ENCODE measurements at places on chromosomes 3 and 15.

DNA sequence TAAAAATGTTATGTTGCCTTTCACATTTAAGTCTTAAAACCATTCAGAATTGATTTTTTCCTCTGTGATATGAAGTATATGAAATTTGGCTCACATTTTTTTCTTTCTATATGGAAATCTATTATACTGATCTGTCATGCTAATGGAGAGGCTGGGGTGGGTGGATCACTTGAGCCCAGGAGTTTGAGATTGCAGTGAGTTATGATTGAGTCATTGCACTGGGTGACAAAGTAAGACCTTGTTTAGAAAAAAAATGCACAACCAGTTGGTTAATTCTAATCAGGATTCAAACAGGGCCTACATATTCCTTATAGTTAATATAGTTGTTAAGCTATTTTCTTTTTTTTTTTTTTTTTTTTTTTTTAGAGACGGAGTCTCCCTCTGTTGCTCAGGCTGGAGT lies 230.5 kb downstream of the MFSD1 start:
- no peak for DNase-seq

DNA sequence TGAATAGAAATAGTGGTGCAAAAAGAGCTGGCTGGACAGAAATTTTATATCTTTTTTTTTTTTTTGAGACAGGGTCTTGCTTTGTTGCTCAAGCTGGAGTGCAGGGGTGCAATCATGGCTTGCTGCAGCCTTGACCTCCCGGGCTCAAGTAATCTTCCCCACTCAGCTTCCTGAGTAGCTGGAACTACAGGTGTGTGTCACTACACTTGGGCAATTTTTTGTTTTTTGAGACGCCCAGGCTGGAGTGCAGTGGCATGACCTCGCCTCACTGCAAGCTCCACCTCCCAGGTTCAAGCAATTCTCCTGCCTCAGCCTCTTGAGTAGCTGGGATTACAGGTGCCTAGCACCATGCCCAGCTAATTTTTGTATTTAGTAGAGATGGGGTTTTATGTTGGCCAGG lies 22.4 kb downstream of the CHRNA3 start:
- no peak for DNase-seq

DNA sequence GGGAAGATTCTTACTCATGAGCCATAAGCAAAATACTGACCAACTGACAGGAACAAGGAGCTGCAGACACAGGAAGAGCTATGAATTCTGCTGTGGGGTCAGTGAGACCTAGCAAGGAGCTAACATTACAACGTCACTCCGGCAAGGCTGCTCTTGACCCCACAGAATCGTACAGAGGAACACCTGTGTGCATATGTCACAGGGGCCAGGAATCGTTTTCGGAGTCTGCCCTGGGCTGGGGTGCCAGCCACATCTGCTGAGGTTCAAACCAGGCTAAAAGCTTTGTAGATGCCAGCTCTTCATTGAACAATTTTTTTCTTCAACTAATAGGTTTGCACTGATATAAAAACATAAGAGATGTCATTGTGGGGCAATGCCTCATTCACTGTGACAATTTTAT lies 82.6 kb downstream of the LRRK1 start:
- no peak for DNase-seq

- DNase-seq: no peak
Measured at GRCh38 chr3:195113536-195114425, 157.2 kb downstream of the XXYLT1 start.

DNA sequence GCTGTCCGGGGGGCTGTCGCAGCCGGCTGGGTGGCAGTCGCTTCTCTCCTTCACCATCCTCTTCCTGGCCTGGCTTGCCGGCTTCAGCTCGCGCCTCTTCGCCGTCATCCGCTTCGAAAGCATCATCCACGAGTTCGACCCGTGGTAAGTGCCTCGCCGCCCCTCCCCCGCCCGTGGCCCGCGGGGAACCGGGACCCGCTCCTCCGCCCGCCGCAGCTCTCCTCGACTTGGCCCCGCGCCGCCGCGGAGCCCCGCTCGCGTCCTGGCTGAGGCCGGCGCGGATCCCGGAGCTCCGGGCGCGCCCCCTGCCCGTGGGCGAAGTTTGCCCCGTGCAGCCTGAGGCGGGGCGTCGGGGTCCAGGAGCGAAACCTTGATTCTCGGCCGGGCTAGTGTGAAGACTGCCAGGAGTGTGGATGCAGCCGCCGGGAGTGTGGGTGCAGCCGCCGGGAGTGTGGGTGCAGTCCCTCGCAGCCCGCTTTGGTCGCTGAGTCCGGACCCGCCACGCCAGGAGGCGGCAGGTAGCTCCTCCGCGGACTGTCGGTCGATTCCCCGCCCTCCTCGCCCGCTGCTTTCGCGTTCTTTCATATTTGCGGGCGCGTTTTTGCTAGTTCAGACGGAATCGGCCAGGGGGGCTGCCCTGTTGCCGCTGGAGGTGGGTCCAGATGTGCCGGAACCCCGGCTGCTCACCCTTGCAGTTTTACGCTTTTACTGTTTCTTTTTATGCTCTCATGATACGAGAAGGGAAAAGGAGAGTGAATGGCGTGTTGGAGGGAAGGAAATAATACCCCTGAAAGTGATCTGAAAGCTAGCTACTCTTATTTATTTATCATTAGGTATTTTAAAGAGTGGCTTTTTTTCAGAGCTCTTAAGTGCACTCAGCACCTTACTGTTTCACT lies 692 bp downstream of the STT3B start:
- no peak for DNase-seq

Measured in NCI-H187 treated with DMSO at 0.1 percent for 48 hours (cell line).